ENCODE measurements at places on chromosomes 11 and 22.

DNA sequence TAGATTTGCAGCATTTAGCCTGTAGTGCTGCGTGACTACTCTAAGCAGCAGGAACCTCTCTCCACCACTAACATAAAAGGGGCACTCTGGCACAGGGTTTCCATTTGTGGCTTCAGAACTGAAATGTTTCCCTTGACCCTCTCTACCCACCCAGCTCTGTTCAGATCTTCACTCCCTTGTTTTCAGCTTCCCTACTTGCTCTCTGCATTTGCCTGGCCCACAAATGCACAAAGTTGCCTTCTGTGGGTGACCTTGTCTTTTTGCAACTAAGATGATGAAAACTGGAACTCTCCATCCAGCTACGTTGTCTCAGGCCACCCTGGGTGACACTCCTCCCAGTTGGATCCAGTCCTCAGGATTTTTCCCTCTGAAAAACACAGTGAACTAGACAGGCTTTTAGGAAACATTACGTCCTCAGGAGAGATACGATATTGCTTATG, 19.8 kb upstream of the PSMA1 start:
- no peak for DNase-seq

DNA sequence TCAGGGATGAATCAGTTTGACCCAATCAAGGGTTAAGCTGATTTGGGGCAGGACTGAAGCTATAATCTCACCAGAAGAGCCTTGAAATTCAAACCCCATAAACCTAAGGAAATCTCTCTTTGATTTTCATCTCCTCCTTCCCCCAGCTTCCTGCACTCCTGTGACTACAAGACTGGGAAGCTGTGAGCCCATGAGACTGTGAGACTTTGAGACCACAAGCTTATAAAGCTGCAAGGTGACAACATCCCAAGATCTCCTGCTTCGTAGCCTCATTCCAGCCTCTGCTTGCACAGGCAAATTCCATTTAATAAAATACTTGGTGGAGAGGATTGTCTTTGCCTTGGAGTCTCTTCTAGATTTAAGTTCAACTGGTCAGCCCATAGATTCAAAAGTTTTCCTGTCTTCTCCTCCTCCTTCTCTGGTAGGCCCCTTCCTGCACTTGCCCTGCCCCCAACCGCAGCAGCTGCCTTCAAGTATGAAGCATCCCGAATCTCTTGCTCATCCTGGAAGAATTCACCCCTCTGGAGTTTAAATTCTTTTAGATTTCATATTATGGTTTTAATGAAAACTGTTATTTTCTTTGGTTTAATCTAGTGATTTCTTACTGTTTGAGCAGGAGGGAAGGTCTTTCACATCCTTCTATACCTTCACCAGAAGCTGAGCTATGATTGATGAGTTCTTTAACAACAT, 42.1 kb downstream of the PAMR1 start:
- DNase-seq: no peak

- no peak for DNase-seq
These were observed 27.0 kb upstream of the LRRC4C start for GRCh38 chr11:41486424-41486823.

DNA sequence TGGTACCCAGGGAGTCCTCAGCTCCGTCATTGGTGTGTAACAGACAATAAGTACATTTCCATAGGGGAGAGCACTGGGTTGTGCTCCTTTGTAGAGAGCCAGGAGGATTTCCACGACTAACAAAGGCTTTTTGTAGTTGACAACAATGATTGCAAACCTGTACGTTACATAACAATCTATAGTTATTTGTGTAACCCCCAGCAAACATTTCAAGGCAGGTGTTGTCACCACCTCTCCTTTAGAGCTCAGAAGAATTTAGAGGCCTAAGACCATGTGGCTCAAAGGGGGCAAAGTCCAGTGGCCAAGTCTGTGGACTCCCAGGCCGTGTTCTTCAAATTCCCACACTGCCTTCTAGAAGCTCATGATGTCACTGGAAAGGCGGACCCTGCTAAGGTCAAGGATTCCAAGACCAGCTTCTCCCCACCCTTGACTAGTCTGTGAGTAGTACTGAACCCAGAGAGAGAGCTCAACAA, 15.8 kb downstream of the RPL27A start:
- no peak for DNase-seq

DNA sequence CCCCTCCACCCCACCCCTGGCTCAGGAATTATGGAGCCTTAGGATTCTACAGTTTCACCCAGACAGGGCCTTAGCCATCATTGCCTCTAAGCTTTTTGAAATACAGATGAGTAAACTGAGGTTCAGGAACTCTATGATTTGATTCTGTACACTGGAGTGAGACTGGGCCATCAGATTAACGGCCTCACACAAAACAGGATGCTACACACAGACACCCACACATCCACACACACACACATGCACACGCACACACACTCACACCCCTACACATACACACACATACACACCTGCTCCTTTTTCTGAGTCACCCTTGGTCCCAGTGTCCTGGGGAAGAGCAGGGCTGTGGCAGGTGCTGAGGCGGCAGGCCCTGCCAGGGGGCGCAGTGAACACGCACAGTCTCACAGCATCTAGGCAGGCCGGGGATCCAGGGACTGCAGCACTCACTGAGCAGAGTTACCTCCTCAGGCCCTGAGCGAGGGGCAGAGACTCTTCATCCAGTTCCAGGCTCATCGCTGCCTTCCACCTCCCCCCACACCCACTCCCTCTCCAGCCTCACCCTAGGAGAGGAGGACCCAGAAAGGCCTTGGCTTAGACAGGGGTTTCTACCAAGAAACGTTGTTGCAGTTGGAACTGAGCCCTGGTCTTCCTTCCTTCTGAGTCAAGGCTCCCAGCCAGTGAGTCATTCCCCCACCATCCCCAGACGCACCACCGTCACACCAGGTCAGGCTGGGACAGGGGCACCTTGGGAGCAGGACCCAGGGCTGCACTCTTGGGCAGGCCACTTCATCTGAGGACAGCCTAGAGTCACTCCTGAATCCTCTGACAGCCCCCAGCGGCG, 89.8 kb upstream of the PARVA start:
- no peak for DNase-seq

All from CD4-positive, alpha-beta T cell treated with Interleukin-21 for 1 hour (primary cell).